Hindlimb muscle (tissue), 1 donor: ENCODE measurements at places on chromosomes 1 and 21. TPM values are rescaled to one million over a fixed set of nuclear protein-coding genes. Genes with fewer than 3 reads are reported as not detected.

Gene ESPN
- 1.5 TPM for polyA plus RNA-seq

DNA sequence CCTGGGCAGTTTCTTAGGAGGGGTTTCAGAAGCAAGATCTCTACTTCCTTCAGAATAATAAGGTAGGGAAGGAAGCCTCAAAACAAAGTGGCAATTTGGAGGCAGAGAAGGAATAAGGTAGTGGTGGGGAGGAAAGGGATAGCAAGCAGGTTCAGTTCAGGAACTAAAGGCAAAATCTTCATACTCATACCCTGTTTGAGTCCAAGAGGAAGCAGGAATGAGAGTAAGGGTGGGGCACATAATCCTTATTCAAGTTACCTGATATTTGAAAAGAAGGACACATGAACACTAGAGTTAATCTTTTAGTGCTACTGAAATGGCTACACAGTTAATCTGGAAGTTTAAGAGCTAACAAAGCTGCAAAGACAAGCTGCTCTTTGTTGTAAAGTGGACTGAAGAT lies 8.4 kb upstream of the RBM8A start:
- no peak for DNase-seq

DNA sequence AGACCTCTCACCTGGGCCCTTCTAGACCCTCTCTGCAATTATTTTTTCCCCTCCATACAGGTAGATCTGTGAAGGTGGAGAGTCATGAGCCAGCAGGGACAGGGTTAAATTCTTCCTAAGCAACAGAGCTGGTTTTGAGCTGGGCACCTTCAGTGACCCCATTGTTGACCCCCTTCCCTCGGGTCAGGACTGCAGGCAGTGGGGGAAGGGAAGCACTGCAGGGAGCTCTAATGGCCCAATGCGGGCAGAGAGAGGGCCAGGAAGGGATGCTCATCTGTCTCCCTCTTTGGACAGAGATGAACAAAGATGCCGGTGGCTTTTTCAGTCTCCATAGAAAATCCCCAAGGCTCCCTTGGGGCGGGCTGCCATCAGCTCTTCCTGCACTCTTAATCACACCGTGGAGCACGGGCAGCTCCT lies 21.4 kb downstream of the SOX13 start:
- no peak for DNase-seq

Gene CIART
- polyA plus RNA-seq, result 2.3 TPM

GRCh38 chr1:22889213-22889827 lies 83.3 kb downstream of the LACTBL1 start:
- DNase-seq, result no peak

DNA sequence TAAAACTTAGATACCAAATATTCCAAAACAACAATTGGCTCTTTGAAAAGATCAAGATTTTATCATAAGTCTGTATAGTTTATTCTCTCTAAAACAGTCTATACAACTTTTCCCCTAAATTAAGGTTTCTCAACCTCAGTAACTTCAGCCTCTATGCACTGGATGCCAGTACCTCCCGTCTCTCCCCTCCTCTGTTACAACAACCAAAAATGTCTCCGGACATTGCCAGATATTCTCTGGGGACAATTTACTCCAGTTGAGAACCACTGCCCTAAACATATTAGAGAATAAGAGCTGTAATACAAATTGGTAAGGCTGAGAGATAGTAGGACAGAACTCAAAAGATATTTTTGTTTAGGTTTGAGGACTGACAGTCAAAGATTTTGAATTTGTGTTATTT lies 71.6 kb downstream of the TMEM200B start:
- no peak for DNase-seq

Gene AMY1C
- not detected for polyA plus RNA-seq

Gene ZNF670
- 2.6 TPM for polyA plus RNA-seq

Gene ADGRL2
- polyA plus RNA-seq, result 75.7 TPM

- DNase-seq, result no peak
These were observed 72.1 kb downstream of the DNM3 start for GRCh38 chr1:171913385-171913784.

GRCh38 chr1:151616505-151616849 lies 4.6 kb downstream of the SNX27 start:
- DNase-seq, result no peak

DNA sequence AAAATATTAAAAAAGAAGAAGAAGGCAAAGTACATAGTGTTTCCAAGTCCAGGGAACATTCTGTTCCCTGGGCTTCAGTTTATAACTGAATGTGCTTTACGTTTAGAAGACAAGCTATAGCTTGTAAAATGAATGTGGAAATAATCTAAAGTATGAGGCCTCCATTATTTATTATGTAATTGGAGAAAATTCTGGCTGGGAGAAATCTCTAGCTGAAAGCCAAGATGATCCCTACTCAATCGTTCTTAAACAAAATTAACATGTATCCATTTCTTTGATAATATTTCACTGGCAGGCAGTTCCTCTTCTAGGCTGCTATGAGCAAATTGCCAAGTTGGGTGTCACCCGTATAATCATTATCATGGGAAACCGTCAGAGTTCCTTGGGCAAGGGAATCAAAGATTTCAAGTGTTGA lies 52.2 kb upstream of the ETS2 start:
- peak; percentile 66 for DNase-seq

GRCh38 chr1:31923901-31924535 lies 14.2 kb downstream of the PTP4A2 start:
- DNase-seq, result no peak

DNA sequence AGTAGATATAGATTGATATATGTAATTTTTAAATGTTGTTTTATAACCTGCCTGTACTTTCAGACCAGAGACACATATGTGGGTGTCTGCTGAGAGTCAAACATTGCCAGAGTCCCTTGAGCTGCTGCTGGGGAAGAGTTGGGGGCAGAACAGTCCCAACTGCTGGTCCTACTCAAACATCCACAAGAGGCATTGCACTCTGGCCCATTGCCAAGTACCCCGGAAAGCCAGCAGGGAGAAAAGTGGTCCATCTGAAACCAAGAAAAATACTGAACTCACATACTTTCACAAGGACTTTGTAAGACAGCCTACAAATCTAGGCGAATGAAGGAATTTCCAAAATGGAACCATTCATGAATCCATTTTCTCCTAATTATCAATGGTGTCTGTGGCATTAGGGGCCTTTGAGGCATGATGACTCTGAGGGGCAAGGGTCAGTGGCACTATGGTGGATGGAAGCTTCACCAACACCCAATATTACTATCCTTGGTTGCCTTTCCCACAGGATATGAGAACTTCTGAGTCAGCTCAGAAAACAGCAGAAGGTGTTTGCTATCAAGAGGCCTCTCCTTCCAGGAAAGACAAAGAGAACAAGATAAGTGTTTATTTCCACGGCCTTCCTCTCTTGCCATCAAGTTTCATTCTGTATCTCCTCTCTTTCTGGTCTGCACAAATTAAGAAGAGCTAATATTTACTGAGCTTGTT lies 7.3 kb upstream of the TBX15 start:
- no peak for DNase-seq

- peak; percentile 53 for DNase-seq
These were observed 26.8 kb upstream of the NCAM2 start for GRCh38 chr21:20971296-20971921.

GRCh38 chr1:6002714-6003501 lies 10.7 kb upstream of the NPHP4 start:
- no peak for DNase-seq
